ENCODE measurements at places on chromosomes 7 and 10.

GRCh38 chr7:96836456-96836855 is 126.8 kb upstream of the SEM1 start:
- DNase-seq, result no peak

GRCh38 chr10:101567165-101568006 is 20.7 kb downstream of the POLL start:
- DNase-seq, result no peak

- peak; percentile 34 for DNase-seq
Measured at GRCh38 chr10:12633776-12634620, 284.7 kb downstream of the CAMK1D start.

- DNase-seq, result no peak
Measured at GRCh38 chr7:143394777-143395176, 13.6 kb downstream of the ZYX start.

DNA sequence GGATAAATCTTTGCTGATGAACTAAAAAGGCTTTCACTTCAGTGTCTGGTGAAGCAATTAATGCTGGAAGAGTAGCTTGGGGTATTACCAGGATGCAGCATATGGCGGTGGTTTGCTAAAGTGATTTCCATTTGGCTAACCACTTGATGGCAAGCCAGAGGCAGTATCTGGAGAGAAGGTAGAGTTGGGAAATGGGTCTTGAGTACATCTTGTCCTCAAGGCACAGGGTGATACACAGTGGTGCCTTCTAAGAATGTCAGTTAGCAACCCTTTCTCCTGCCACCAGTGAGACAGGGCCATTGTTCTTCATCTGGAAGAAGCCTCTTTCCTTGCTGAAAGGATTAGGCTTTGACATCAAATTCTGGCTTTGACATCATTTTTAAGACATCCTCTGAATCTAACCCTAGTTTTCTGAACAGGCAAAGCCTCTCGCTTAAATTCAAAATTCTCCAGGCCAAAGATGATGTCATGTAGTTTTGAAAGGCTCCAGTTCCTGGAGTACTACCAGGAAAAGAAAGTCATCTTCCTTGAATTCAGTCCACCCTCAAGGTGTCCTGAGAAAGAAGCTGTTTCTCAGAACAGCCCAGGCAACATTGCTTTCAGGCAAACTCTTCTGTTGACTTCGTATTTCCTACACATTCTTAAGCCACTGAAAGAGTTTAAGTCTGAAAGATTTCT is 162.4 kb downstream of the ARID5B start:
- DNase-seq, result no peak

GRCh38 chr10:100570506-100570905 is 34.8 kb downstream of the HIF1AN start:
- no peak for DNase-seq

GRCh38 chr10:122499012-122499411 is 37.7 kb downstream of the HTRA1 start:
- DNase-seq, result no peak

GRCh38 chr10:35335133-35336083 is 901 bp upstream of the CCNY start:
- no peak for DNase-seq

DNA sequence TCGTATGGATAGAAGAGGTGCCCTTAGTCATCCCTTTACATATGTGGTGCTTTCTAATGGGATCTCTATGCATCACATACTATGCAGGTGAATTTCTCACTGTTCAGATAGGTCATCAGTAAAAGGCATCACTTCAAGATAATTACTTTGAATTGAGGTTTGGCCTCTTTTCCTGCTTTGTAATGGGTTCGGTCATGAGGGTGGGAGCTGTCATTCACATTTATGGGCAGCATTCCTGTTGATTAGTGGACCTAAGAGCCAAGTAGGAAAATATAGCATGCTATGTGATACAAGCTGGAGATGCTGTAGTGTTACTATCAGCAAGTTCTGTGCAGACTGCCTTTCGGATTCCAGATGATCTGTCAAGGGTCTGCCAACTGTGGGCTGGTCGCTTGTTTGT is 156.3 kb downstream of the LCOR start:
- DNase-seq, result no peak

GRCh38 chr10:15395935-15396334 is 24.8 kb upstream of the FAM171A1 start:
- DNase-seq, result no peak
